ENCODE measurements at places on chromosomes 2 and 18.

DNA sequence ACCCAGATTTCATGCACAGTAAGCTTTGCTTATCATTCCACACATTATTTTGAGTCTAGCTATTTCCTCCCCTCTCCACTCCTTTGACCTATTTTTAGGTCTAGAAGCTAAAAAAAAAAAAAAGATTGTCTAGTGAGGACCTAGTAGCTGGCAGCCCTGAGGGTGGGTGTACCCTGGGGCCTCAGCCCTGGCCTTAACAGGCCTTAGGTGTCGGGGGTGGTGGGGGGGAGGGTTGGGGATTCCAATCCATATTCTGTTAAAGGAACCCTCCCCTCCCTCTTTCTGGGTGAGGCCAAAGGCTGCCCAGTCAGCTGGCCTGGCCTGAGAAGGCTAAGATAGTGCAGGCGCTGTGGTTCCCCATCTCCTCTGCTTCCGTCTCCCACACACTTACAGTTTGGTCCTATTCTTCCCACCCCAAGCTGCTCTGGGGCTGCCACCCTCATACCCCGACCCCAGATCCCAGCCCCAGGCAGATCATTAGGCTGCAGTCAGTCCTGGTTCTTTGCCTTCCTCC is 65.5 kb upstream of the HK2 start:
- DNase-seq, result no peak

DNA sequence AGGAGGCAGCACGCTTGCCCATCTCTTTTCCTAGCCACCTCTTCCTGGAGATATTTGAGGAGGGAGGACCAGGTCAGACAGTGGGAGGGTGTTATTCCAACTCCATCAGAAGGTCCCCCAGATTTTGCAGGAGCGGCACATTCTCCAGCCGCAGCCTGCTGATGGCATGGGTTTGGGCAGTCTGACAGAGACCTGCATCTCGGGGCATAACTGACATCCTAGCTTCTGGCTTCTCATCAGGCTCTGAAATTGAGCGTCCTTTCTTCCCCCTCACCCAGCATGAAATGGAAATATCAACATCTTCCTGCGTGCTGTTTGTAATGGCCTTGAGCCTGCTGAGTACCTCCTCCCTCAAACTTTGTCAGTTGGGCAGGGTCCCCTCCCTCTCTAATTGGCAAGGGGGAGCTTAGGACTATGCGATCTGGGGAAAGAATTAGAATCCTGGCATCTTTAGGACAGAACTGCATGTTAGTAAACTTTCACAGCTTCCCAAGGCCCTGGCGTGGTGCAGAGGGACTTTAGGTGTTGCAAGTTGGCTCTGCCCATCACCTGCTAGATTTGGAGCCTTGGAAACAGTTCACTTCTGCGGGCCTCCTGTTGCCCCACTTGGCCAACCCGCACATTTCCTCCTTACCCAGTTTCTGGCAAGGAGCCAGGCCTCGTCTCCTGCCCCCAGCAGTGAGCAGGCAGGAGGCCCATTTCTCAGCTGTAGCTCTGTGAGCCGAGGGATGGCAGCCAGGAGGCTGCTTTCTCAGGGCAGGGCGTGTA is 2.2 kb downstream of the ITM2C start:
- no peak for DNase-seq

- DNase-seq, result peak; percentile 69
These were observed 50.3 kb downstream of the SH2D6 start for GRCh38 chr2:85468704-85469349.

- DNase-seq, result no peak
These were observed 79.9 kb downstream of the TRIB2 start for GRCh38 chr2:12796657-12797056.

GRCh38 chr2:162768656-162769055 is 69.9 kb downstream of the KCNH7 start:
- no peak for DNase-seq

- peak; percentile 58 for DNase-seq
These were observed 83.8 kb downstream of the VIT start for GRCh38 chr2:36780231-36780839.

GRCh38 chr2:21655136-21655535 is 531.4 kb downstream of the TDRD15 start:
- DNase-seq, result no peak

- DNase-seq, result peak; percentile 4
These were observed 364.8 kb upstream of the GALNT5 start for GRCh38 chr2:156892467-156893281.

DNA sequence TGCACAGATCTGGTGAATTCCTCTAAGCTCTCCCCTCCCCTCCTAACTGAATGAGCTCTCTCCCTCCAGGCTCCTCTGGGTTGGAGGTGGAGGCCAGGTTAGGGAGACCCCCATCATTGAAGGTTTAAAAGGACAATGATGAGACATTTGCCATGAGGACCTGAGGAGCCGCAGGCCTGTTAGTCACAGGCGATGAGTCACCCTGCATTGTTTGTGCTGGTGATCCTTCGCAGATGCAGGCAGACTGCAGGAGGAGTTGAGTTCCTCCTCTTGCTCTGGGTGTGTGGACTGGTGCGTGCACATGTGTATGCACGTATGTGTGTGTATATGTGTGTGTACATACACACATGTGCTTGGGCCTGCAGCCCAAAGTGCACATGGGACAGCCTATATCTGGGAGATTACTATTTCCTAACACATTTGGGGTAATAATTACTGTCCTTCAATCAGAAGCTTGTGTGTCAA is 42.0 kb downstream of the MCFD2 start:
- DNase-seq, result peak; percentile 95

DNA sequence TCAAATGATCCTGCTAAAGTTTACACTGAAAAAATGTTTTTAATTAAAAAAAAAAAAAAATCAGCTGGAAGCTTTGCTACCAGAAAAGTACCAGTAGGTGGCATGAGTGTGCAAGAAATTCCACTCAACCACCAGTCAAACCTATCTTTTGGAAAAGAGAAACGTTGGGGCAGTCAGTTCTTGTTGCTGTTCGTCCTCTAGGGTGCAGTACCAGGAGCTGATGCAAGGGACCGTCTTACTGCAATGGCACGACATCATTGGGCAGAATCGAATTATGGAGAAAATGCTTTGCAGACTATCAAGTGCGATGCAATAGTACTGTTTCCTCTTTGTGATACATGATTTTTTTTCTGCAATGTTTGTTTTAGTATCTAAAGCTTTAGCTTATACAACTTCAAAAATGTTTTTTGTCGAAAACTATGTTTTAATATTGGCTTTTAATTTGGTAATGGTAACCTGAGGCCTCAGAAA is 18.3 kb downstream of the YPEL5 start:
- DNase-seq, result peak; percentile 96

- DNase-seq, result no peak
These were observed 22.9 kb upstream of the TYMS start for GRCh38 chr18:634551-635045.
